H1 (cell line): ENCODE measurements at places on chromosomes 12 and 14.

DNA sequence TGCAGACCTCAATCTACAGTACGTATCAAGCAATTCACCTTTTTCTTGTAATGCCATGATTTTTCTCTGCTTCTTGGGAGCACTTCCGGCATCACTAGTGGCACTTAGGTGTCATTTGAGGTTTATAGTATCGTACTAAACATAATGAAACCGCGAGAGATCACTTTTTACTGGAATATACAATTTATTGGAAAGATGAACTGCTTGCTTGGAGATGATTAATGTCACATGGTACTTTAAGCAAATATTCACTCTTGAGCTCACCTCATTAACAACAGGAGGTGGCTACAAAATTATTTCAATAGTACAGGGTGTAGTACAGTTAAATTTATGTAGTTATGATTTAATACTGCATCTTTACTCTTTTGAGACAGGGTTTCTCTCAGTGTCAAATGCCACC is 11.5 kb downstream of the FUT8 start:
- DNase-seq = no peak

- no peak for DNase-seq
Observed at GRCh38 chr12:24551163-24551786, 397.6 kb downstream of the BCAT1 start.

GRCh38 chr14:80575763-80576162 is 364.5 kb upstream of the DIO2 start:
- DNase-seq = no peak

GRCh38 chr12:30546121-30546520 is 149.5 kb downstream of the IPO8 start:
- DNase-seq = no peak

DNA sequence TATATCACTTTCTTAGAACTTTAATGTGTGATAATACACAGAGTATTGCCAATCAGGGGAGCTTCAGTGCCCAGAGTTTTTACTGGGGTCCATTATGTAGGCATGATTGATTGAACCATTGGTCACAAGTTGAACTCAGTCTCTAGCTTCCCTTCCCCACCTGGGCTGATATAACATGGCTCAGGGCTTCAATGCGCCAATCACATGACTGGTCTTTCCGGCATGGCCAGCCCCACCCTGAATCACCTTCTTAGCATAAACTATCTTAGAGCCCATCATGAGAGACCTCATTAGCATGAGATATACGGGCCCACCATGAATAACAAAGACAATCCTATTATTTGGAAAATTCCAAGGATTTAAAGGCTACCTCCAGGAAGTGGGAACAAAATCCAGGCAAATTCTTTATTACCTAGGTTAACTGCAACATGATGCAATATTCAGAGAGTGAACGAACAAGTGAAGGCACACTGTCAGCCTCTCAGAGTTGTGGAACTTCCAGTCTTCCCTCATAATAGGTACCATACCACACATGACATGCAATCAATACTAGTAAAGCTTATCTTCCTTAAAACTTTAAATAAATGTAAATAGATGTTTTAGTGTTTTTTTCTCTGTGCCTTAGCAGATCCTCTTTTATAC is 3.2 kb upstream of the CLEC4A start:
- no peak for DNase-seq
